ENCODE measurements at places on chromosomes 4 and X. TPM values are rescaled to one million over a fixed set of nuclear protein-coding genes. Genes with fewer than 3 reads are reported as not detected.

MAGEA1 gene
- not detected for total RNA-seq

UGT2B11 gene
- not detected for total RNA-seq

TCEAL1 gene
- 182 TPM for total RNA-seq

SLC10A6 gene
- total RNA-seq = 2.4 TPM

RAB40A gene
- 1.3 TPM for total RNA-seq

SPANXC gene
- total RNA-seq = not detected

FGD1 gene
- 12.0 TPM for total RNA-seq

ANOS1 gene
- total RNA-seq = 2.3 TPM

FAM47E gene
- total RNA-seq = 6.2 TPM

DNA sequence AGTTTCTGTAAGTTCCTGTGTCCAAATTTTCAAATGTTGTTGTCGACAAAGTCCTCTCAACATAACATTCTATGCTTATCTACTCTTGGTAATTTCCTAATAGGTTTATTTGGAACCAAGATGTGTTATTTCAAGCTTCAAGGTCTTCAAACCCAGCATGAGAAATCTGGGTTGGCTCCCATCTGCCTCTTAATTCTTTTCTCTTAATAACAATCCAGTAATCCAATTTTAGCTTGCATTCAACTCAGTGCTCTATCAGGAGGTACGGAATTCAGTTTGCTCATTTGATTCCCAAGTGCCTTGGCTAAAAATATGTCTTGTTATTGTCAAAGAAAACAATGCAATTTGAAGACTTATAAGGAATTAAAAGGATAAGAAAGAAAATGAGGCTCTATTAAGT, 235.5 kb upstream of the MID1 start:
- no peak for ATAC-seq

DNA sequence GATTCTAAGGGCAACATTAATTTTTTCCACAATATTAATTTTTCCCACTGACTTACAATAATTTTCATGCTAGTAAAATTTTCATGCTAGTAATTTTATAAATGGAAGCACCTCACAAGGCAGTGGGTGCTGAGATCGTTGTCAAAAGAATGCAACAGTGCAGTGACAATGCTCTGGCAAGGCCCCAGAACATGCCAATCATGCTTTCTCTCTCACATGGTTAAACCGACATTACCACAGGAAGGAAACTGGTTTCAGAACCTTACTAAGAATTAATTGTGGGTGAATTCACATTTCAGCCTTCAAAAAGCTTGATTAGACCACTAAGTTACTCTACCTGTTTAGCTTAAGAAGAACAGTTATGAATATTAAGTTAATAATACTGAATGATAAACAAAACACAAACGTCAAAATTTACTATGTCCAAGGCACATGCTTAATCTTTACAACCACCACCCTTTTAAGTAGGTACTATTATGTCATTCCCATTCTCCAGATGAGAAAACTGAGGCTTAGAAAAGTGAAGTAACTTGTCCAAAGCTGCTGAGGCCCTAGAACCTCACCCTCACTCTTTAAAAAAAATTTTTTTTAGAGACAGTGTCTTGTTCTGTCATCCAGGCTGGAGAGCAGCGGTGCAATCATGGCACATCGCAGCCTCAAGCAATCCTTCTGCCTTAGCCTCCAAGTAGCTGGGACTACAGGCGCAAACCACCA, 10.0 kb upstream of the OPHN1 start:
- no peak for ATAC-seq

DNA sequence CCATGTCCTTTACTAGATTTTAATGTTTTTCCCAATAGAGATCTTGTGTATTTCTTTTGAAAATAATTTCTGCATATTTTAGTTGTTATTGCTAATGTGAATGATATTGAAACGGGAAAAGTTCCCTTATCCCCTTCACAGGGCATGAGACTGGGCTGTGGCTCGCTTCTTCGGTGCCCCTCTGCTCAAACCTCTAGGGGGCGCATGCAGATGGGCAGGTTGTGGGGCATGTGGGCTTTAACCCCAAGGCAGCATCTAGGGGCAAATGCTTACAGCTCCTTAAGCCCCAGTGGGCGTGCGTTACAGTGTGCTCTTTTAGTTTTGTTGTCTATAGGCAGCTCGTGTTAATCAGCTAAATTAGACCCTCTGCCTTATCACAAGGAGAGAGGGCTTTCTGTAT, 194.7 kb downstream of the OPHN1 start:
- ATAC-seq = no peak

DNA sequence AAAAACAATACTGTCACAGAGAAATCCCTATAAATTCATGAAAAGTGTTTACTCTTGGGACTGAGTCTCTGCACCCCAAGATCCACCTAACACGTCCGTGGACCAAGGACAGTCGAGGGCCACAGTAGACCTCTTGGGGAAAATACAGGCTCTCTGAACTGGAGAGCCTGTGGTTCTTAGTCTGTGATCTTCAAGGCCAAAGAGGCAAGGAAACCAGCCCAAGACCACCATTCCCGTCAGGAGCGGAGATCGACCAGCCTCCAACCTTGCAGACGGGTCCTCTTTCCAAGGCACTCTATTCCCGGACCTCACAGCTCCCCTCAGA, 1.6 kb upstream of the APBB2 start:
- ATAC-seq = no peak

DNA sequence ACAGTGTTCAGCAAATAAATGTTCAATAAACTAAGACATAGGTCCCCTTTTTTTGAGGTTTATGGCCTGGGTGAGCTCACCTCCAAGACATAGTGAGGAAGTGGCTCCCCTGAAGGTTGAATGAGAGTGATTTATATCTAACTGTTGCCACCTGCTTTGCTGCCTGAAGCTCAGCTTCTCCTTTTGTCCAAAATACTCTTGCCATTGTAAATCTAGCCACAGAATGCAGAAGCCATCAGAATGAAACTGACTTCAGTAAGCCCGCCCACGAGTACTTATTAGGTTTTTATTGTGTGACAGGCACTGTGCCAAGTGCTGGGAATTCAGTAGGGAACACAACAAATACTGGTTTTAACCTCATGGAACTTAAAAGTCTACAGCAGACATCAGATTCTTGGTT, 18.0 kb downstream of the SPINK2 start:
- ATAC-seq = no peak

DNA sequence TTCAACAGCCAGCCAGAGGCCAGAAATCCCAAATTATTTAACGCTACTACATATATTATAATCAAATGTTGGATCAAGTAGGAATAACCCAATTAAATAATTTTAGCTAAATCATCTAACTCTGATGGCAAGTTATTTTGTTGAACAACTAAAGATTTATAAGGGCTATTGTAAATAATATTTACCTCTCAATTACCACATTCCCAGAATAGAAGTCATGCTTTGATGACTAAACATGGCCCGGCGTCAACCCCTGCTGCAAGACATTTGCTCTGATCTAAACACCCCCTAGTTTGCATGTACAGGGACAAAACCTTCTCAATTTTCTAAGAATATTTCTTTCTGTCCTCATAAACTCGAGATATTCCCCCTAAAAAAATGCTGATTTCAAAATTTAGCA, 14.2 kb downstream of the VEGFC start:
- ATAC-seq = no peak

GRCh38 chrX:87961471-87961870, 443.9 kb downstream of the KLHL4 start:
- ATAC-seq = no peak

DNA sequence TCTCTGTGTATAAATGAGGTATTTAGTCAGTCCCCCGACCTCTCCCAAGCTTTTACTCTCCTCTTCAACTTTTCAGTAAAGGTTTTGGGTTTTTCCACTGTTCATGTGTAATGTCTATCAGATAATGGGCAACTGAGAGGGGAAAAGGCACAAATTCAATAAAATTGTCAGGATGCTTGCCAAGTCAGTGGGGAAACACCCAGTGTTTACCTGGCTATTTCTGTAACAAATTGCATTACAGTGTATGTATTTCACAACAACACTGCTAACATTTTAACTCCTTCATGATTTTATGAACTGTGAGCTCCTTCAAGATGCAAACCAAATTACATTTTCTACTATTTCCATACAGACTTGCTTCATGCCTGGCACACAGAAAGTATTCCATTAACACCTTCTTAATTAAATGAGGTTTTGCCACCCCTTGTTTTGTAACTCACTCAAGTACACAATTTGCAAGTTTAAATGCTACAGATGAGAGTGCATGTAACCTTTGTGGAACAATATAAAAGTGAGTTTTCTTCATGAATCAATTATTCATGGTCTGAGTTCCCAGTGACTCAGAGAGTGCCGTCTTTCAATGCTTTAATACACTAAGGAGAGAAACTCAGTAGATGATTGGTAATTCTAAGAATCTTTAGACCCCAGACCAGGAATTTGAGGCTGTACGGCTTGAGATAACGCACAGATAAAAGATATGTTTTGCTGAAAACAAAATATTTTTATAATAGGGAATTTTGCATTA, 149.8 kb upstream of the TLL1 start:
- ATAC-seq = no peak

- no peak for ATAC-seq
Observed at GRCh38 chr4:8838296-8838960, 33.2 kb downstream of the HMX1 start.

GRCh38 chr4:54800831-54801530, 143.2 kb downstream of the KIT start:
- ATAC-seq = no peak

GRCh38 chrX:137425273-137425902, 140.5 kb upstream of the ZIC3 start:
- ATAC-seq = no peak

DNA sequence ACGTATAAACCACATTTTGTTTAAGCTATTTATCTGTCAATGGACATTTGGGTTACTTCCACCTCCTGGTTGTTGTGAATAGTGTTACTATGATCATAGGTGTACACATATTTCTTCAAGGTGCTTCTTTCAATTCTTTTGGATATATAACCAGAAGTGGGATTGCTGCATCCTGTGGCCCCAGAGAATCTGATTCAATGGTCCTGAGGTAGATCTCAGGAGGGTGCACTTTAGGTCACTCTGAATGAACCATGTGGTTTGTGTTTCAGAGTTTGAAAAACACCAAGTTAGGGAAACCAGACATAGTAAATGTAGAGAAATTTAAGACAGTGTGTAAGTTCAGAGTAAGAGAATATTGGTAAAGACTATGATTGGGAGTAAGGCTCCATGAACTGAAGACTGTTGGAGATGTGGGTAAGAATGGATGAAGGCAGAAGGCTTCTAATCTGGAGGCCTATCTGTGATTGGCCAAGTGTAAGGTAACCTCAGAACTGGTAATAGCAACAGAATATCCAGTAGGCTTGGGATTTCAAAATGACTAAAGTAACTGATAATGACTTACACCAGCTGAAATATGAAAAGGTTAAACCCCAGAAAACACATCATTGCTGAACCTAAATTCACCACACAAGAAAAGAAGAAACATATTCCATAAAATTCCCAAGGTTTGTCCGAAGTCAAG, 236.9 kb downstream of the CAMK2D start:
- ATAC-seq = no peak

DNA sequence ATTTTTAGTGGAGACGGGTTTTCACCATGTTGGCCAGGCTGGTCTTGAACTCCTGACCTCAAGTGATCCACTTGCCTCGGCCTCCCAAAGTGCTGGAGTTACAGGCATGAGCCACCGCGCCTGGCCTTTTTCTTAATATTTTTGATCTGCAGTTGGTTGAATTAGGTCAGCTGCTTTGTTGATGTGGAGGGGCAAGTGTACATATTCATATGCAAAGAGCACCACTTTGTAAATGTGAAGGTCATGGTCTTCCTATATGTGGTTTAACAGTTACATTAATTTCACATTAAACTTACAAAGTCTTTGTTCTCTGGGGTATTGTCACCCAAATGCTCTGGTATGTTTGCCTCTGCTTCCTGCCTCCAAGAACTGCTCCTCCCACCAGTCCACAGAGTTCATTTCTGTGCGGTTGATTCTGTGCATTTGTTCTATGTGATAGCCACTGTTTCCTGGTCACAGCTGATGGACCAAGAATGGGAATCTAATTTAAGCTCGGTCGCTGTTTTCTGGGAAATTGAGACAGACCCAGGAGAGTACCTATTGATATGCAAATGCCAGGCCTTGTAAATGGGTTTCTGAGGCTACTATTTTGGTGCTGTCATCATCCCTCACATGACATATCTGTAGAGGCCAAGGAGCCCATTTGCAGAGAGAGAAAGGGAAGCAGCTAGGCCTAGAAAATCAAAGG, 26.9 kb upstream of the HPSE start:
- ATAC-seq = no peak

DNA sequence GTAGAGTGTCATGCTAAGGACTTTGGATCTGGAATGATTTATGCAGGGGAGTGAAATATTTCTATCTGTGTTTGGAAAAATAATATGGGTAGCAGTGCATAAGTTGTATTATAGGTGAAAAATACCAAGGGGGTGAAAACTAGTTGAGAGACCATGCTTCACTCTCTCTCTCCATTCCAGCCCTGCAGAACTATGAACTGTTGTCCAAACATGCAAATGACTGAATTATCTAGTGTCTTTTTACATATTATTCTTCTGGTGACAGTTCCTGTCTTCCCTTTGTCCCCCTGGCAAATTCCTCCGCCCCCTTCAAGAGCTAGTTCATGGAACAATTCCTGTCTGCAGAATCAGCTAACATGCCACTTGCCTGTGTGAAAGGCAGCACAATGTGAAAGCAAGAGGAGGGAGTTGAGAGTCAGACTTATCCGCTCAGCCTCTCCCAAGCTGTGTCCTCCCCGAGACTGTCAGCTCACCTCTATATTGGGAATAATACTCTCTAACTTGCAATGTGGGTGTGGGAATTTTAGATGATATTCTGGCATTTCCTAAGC, 2.3 kb downstream of the PF4 start:
- ATAC-seq = no peak

GRCh38 chrX:155611302-155611701, 1.4 kb downstream of the TMLHE start:
- no peak for ATAC-seq

GRCh38 chr4:103201724-103202123, 3.6 kb upstream of the CENPE start:
- ATAC-seq = no peak

GRCh38 chr4:151990201-151990600, 229.4 kb upstream of the GATB start:
- peak; percentile 16 for ATAC-seq

GRCh38 chrX:129779747-129780146, at the start of gene SASH3:
TSS of gene SASH3 (plus strand) at chrX:129779949. CDS start at chrX:129780098, 149 bp downstream.
- ATAC-seq = peak; percentile 28

- ATAC-seq = no peak
Observed at GRCh38 chr4:47736555-47736954, 101.3 kb downstream of the CORIN start.
